Hypothalamus (tissue), 51 donors: ENCODE measurements at places on chromosomes 5 and 9.

DNA sequence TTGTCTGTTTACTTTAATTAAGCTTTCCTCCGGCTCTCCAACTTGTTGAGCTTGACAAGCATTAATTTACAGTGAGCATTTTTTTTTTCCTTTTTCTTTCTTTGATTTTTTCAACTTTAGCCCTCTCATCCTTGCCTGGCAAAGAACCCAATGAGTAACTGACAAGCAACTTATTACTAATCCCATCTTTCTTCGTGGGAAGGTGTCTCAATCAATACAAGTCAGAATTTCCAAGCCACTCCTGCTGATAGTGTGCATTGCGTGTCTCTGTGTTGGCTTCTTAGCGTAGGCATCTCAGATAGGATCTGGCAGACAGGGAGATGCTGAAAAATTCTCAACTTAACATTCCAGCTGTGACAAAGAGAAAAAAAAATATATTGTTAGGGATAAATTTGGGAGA, 527.7 kb upstream of the WWC1 start:
- no peak for DNase-seq

DNA sequence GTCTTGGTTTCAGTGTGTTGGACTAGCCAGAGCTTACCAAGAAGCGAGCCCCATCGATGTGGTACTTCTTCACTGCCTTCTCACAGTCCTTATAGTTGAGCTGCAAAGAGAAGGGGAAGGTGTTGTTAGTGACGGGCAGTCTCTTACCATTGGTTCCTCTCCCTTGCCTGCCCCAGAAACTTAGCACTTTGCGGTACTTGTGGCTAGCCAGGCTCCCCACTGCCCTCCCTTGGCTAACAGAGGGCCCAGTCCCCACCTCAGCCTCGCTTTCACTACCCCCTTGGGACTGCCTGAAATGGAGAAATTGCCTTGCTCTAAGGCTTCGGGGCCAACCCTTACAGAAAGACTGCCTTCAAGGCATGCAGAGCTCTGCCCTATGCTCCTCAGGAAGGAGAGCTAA, 4.3 kb downstream of the LCP2 start:
- peak; percentile 36 for DNase-seq

DNA sequence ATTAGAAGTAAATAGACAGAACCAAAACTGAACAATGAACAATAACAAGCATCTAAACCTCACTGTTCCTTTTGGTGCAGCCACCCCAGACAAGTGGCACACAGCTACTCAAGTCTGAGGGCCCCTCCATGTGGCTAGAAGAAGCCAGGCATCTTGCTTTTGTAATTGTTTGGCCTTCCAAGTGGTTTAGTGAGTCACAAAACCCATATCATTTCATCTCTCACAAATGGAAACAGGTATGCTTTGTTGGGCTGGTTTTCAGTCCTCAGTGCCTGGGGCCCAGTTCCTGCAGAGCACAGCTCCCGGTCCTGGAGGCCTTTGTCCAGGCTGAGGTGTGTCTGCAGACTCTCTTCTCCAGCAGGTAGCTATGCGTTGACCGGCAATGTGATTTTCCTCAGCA, 16.7 kb downstream of the PRLR start:
- no peak for DNase-seq

DNA sequence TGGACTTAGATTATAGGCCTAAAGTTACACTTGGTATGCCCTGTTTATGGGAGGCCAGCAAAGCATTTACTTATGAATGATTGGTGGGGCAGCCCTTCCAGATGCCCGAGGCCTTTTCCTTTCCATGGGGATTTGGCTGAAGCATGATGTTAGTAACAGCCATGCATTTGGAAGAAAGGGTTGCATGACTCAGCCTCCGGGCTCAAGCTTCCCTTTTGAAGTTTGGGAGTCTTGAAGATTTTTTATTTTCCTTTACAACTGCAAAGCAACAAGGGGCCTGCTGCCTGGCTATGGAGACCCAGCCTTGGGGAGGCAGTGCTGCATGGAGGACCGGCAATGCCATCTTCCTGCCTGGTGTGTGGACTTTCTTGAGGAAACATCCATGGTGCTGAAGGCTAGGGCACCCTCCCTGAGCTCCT, 244.7 kb downstream of the ICE1 start:
- DNase-seq: no peak

DNA sequence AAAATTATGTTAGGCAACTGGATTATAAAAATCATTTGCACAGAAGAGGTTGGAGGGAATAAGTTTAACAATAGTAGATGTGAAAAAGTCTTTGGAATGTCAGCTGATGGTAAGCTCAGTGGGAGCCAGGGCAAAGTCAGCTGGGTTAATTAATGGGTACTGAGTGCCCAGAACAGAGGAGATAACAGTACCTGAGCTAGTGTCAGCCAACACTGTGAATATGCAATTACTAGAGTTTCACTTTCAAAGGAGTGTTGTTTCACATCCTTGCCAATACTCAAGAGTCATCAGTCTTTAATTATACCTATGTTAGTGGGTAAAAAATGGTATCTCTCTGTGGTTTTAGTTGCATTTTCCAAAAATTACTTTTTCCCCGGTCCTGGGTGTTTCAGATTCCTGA, 135.1 kb downstream of the KIF4B start:
- no peak for DNase-seq
